ENCODE measurements at places on chromosomes 7 and 10.

GRCh38 chr10:102408131-102408727 is 10.4 kb downstream of the PSD start:
- DNase-seq, result no peak

GRCh38 chr7:29873644-29874294 is 67.5 kb downstream of the WIPF3 start:
- no peak for DNase-seq

- DNase-seq, result peak; percentile 37
Measured at GRCh38 chr10:14536241-14537213, 205.8 kb upstream of the FRMD4A start.

DNA sequence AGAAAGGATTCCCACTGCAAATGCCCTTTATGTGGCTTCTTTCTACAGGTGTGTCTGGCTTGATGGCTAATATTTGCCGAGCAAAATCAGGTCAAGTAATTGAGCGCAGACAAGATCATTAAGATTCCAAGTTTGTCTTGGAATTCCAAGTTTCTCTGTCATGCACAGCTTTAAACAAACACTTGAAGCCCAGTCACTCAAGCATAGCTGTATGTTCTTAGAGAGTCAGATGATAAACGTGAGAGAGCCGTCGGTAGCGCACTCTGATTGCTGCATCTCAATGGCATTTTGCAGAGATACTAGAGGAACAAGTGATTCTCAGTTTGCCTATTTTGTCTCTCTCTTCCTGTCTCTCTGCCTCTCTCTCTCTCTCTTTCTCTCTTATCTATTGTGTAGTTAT is 658 bp downstream of the DMBT1 start:
- DNase-seq, result no peak

All from activated T-cell treated with anti-CD3 and anti-CD28 coated beads for 4 hours (primary cell).